ENCODE measurements at places on chromosomes 7 and 10. TPM values are rescaled to one million over a fixed set of nuclear protein-coding genes. Genes with fewer than 3 reads are reported as not detected.

GRCh38 chr7:151374726-151375125, 33.1 kb downstream of the NUB1 start:
- no peaks in the 10 kb centered on the region for H3K27me3 ChIP-seq
- H3K36me3 ChIP-seq, result peaks cover 82% of the 10 kb centered on the region
- H3K27ac ChIP-seq, result no peak overlapping the region
- no peaks in the 10 kb centered on the region for H3K4me1 ChIP-seq
- no peak overlapping the region for H3K4me3 ChIP-seq
- DNase-seq, result no peak

- no peaks in the 10 kb centered on the region for H3K27me3 ChIP-seq
- no peaks in the 10 kb centered on the region for H3K4me1 ChIP-seq
- no peak for DNase-seq
- no peak overlapping the region for H3K4me3 ChIP-seq
- H3K27ac ChIP-seq, result no peak overlapping the region
- H3K36me3 ChIP-seq, result no peaks in the 10 kb centered on the region
Observed at GRCh38 chr7:111229916-111230315, 139.0 kb downstream of the LRRN3 start.

DNA sequence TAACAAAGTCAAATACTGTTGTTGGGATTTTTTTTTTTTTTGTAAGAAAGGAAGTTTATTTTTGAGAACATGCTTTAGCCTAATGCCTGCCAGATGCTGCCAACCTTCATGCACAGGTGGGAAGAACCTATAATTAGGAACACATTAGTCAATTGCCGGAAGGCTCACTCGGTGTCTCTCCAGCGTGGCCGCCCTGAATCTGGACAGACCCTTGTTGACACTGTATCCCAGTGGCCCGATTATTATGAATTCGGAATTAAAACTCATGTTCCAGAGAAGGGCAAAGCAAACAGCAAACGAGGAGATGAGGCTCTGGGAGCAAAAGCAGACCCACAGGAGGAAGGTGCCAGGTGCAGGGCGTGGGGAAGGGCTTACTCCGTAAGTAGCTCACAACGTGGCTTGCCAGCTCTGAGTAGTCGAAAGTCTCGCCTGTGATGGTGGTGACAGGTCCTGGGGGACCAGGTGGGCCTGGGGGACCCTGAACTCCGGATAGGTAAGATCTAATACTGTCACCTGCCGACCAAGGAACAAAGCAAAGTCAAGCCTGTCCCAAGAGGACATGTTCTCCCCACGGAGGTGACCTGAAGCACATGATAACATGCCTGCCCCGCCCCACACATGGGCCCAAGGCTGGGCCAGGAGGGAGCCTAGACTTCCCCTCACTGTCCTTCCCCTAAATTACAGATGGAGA, 48.3 kb downstream of the COL17A1 start:
- H3K27me3 ChIP-seq, result no peaks in the 10 kb centered on the region
- H3K4me3 ChIP-seq, result no peak overlapping the region
- no peak overlapping the region for H3K27ac ChIP-seq
- DNase-seq, result peak; percentile 86
- peaks cover 18% of the 10 kb centered on the region for H3K36me3 ChIP-seq

ELMO1 gene
- total RNA-seq, result 35.1 TPM

ADRA2A gene
- 3.8 TPM for total RNA-seq

TLX1 gene
- total RNA-seq, result not detected

GPR85 gene
- total RNA-seq, result 0.46 TPM
